ENCODE measurements at places on chromosomes 12 and 14.

DNA sequence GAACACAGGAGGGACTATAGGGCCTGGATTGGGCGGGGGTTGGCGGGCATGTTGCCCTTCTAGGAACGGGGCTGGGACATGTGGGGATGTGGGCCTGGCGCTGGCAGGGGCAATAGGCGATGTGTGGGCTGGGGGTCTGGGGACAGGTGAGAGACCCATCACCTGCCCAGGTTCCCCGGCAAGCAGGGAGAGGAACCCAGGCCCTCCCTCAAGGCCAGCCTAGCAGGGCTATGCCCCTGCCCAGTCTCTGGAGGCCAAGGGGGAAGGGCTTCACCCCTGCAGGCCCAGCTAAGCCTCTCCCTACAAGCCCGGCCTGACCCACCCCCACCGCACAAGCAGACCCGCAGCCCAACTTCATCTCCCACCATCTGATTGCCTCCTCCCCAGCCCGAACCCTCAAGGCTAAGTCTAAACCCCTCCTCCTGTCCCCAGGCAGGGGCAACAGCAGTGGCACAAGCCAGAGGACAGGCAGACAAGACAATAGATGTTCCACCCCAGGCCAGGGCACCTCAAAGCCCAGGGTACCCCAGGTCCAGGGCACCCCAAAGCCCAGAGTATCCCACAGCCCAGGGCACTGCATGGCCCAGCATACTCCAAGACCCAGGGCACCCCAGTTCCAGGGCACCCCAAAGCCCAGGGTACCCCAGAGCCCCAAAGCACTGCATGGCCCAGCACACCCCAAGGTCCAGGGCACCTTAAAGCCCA lies 6.5 kb downstream of the JAG2 start:
- no peak for DNase-seq

DNA sequence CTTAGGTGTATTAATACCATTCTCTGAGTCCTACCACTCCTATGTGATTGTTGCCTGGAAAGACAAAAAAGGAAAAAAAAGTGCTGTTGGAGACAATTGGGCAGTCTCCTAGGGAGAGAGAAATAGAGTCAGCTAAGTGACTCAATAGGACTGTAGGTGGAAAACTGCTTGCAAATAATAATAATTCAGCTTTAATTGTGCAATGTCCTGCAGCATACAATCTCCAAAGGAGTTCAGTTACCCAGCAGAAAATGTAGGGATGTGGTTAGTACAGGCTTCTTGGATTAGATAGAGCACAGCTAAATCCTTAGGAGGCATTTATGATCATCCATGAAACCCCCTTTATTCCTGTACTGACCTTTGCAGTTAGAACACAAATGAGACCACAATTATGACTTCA lies 3.0 kb upstream of the SRSF9 start:
- DNase-seq, result no peak

DNA sequence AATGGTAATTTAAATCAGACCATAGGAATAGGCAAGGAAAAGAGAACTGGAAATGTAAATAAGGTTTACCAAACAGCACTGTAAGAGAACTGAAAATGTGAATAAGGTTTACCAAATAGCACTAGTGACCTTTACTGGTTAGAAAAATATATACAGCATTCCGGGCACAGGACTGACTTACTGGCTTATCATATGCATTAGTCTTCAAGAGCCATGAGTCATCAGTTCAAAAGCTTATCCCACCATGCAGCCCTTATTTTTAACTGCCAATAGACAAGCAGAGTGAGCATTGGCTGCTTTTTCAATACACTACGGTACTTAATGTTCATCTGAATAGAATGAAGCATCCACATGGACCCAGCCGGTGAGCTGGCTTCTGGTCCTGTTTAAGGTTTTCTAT lies 13.0 kb upstream of the NELL2 start:
- DNase-seq, result no peak

DNA sequence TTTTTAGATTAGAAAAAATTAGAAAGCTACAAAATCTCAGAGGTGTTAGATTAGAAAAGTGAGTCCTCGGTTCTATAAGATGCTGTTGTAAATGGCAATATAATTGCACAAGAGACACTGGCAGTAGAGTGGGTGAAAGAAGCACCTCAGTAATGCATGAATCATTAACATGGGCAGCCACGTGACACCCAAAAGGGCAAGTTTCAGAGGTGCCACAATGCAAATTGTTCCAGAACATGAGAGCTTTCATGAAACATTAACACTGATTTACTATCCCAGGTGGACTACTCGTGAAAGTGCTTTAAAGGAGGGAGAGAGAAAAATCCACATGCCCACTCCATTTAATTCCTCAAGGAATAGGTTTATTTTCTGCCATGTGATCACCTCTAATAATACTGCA lies 108.4 kb downstream of the PTPRR start:
- no peak for DNase-seq

DNA sequence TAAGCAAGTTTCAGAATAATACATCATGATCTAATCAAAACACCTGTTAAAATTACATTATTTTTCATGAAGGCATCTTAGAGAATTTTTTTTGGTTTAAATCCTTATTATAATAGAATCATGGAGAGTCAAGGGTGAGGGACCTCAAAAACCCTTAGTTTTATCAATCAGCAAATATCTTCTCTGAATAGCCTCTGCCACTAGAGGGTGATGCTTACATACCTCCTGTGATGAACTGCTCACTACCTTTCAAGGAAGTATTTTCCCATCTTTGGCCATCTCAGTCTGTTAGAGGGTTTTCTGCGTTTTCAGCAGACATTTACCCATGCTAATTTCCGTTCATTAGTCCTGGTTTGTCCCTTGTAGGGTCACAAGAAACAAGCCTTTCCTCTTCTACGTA lies 200.2 kb downstream of the TRHDE start:
- no peak for DNase-seq

DNA sequence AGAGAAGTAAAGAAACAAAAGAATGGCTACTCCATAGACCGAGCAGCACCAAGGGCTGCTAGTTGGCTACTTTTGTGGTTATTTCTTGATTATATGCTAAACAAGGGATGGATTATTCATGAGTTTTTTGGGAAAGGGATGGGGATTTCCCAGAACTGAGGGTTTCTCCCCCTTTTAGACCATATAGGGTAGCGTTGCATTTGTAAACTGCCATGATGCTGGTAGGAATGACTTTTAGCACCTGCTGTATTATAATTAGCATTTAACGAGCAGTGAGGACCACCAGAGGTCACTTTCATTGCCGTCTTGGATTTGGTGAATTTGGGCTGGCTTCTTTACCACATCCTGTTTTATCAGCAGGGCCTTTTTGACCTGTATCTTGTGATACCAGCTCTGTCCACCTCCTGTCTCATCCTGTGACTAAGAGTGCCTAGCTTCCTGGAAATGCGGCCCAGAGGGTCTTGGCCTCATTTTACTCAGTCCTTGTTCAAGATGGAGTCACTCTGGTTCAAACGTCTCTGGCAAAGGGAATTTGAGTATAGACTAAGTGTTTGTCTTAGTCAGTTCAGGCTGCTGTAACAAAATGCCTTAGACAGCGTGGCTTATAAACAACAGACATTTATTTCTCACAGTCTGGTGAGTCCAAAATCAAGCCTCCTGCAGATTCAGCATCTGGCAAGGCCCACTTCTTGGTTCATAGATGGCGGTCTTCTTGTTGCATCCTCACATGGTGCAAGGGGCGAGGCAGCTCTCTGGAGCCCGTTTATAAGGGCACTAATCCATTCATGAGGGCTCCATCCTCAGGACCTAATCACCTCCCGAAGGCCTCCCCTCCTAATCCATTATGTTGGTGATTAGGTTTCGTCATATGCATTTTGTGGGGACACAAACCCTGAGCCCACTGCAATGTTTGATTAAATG lies 348.3 kb upstream of the SFSWAP start:
- no peak for DNase-seq

DNA sequence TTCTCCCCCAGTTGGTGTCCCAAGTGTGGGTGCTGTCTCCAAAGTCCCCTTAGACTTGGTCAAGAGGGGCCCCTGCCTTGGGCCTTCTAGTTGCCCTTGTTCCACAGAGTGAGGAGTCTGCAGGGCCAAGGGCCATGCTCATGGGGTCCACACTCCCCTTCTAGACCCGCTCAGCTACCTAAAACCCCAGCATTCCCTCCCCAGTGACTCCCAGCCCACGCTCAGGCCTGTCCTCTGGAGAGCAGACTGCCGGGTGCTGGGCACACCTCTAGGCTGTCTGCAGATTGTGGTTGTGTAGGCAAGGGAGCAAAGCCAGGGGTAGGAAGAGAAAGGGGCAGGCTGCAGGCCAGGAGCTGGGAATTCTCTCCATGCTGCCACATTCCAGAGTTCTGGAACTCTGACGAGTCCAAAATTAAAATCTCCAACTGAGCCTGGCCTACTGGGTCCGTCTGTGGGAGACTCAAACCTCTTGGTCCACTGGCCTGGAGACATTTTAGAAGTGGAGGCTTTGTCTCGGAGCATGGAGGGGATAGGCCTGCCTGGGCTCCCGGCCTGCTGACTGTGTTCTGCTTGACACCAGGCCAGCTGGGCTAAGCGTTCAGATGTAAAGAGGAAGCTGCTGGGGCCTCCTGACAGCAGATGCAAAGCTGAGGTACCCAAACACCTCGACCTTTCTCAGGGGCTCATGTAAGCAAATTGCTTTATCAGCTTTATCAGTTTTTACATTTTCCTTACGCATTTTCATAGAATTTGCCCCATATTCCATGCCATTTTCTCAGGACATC lies 13.7 kb upstream of the KRT5 start:
- no peak for DNase-seq

DNA sequence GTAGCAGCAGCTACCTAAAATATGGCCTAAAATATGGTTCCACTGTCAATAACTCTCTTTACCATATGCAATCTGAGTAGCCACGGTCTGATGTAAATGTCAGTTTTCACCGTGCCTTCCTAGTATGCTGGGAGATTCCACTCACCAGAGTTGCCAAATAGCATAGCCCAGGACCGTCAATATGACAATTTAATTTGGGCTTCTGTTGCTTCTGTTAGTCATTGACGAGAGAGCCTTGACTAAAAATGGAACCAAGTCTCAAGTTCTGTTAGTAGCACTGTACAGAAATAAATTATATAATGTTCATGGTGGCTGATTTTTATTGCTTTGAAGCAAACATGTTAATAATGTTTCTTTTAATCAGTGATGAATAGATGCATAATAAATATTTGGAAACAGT lies 348.4 kb downstream of the BCAT1 start:
- DNase-seq, result no peak

- no peak for DNase-seq
Observed at GRCh38 chr14:68662392-68662791, 130.5 kb downstream of the ZFP36L1 start.

All from activated gamma-delta T cell (primary cell).